ENCODE measurements at places on chromosomes 2 and 18.

DNA sequence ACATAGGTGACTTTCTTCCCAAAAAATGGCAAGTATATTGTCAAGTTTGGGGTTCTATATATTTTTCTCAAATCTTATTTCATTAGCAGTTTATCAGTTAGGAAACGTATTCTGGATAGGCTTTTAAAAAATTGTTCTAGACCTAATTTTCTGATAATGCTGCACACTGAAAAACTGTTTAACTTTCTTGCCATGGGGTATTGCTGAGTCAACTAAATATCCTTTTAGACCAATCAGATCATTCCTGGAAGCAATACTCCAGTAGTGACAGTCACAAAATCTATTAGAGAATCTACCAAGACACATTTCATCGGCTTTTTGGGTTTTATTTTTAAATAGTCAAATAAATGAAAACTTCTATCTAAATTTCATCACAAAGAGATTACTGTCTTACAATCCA, 440.6 kb downstream of the LRRTM4 start:
- no peak for DNase-seq

DNA sequence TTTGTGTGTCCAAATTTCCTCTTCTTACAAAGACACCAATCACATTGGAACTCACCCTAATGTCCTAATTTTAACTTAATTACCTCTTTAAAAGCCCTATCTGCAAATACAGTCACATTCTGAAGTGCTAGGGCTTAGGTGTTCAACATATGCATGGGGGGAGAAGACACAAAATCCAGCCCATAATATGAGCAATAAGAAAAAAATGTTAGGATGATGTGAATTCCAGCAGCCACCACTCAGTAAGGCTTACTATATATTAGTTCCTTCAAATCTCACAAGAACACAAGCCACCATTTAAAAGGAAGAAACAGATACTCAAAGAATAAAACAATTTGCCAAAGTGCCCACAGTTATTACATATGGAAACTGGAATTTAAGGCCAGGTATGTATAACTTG, 285.7 kb downstream of the EPHA4 start:
- DNase-seq = no peak

DNA sequence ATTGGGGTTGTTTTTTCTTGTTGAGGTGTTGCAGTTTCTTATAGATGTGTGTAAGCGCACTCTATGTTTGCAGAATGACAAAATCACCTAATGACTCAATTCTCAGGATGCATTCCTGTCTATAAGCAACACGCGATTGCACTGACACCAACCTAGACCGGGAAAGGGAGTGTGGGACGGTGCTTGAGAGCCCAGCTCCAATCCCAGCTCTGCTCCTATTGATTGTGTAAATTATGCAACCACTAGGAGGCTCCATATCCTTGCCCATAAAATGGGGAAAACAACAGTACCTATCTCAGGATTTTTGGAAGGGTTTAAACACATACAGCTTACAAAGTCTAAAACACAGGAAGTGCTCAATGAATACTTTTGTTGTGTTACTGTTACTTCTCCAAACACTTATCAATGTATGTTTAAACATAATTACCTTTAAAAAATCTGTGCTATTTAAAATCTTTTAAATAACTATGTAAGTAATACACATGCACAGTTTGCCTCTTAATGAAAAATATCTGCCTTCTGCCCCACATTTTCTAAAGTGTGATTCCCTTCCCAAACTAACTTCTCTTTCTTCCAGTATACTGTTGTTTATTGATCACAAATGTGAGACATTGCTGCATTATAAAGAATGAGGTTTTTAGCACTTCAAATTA, 132.5 kb downstream of the SPHKAP start:
- no peak for DNase-seq

- no peak for DNase-seq
These were observed 132.7 kb downstream of the PTGR3 start for GRCh38 chr18:75076286-75076685.

DNA sequence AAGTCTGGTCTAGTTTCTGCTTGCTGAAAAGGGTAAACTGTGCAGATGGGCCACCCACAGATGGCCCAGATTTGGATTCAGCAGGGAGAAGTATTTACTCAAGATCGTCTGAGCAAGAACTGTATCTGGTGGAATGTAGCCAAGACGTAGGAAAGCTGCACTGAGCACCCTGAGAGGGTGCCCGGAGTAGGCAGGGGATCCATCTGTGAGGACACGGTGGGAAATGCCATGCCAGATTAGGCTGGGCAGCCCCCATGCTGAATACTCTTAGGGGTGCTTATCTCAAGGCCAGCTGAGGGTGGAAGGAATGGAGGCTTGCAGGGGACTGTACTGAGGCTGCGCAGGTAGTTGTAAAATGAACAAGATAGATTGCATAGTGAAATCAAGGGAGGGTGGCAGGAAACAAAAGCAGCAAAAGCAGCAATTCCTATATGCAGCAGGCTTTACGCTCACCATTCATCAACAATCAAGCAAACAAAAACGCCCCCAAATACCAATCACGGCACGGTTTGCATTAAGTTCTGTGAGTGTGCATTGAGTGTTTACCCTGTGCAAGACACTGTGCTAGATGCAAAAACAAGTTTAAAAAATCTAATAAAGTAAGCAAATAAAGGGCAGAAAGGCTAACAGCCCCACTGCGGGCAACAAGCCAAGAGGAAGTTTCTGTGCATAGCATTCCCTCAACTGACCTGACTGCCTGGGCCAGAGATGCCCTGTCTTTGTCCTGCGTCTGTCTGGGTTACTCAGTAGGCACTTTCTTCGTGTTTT, 32.2 kb upstream of the LPIN2 start:
- no peak for DNase-seq

DNA sequence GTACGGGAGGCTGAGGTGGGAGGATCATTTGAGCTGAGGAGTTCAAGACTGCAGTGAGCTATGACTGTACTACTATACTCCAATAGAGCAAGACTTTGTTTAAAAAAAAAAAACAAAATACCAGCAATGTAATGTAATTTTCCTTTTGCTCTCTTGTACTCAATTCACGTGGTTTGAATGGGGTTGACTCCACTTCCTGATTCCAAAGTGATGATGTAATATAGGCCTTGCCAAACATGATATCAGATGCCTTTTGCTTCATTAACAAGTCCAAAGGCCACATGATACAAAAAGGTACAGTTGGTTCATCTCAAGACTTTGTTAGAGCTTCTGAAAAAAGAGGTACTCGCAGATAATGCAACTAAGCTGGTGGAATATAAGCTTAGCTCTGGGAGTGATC, 321.8 kb downstream of the ZEB2 start:
- DNase-seq = no peak

- DNase-seq = no peak
These were observed 275.0 kb downstream of the GBX2 start for GRCh38 chr2:235893129-235893698.

GRCh38 chr18:2843146-2843545, 3.7 kb upstream of the EMILIN2 start:
- no peak for DNase-seq

- no peak for DNase-seq
These were observed 43.7 kb downstream of the CDC42EP3 start for GRCh38 chr2:37627710-37628109.

- no peak for DNase-seq
These were observed 72.2 kb downstream of the ZNF516 start for GRCh38 chr18:76422838-76423237.

GRCh38 chr2:120246546-120247300, 5.9 kb upstream of the RALB start:
- no peak for DNase-seq

GRCh38 chr2:101204400-101205115, 48.1 kb upstream of the CNOT11 start:
- DNase-seq = no peak

GRCh38 chr2:29213888-29214291, 98.7 kb downstream of the CLIP4 start:
- DNase-seq = no peak

DNA sequence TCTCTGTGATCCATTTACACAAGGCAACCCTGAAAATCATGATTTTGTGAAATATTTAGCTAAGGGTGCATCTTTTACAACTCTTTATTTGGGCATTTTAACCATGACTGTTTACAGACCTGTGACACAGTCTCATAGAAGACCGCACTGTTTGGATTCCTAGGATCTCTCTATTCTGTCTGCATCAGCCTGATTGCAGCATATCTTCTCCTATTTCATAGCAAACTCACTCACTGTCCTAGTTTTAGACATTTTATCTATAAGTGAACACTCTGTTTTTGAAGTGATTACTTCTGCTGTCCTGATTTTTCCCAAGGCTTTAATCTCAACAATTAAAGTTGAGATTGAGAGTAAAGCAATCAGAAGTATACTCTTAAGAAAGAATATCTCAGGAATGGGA, 56.2 kb downstream of the CAVIN2 start:
- no peak for DNase-seq

DNA sequence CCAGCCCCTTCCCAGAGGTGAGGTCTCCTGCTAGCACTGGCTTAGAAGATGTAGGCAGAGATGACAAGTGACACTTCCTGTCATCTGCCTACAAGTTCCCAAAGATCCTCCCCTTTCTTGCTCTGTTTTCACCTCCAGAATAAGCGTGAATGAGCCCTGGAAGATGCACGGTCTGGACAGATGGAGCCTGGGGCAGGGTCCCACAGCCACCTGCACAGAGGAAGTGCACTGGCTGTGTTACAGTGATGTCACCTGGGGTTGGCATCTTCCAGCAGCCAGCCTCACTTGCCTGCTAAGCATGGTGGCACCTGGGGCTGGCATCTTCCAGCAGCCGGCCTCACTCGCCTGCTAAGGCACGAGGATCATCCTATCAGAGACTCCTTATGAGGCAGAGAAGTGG, 32.3 kb downstream of the TMEM18 start:
- no peak for DNase-seq

- no peak for DNase-seq
These were observed 437.4 kb upstream of the SALL3 start for GRCh38 chr18:78542204-78542603.

GRCh38 chr18:76587147-76587878, 92.3 kb upstream of the ZNF516 start:
- no peak for DNase-seq
